ENCODE measurements at places on chromosomes 5 and 9.

GRCh38 chr5:9365512-9365911, 180.4 kb downstream of the SEMA5A start:
- DNase-seq = no peak

GRCh38 chr9:88953381-88954029, 37.8 kb upstream of the S1PR3 start:
- DNase-seq = no peak

- no peak for DNase-seq
These were observed 21.9 kb upstream of the SPRY4 start for GRCh38 chr5:142346706-142347105.

GRCh38 chr5:59002162-59002825, 419.4 kb downstream of the RAB3C start:
- no peak for DNase-seq

DNA sequence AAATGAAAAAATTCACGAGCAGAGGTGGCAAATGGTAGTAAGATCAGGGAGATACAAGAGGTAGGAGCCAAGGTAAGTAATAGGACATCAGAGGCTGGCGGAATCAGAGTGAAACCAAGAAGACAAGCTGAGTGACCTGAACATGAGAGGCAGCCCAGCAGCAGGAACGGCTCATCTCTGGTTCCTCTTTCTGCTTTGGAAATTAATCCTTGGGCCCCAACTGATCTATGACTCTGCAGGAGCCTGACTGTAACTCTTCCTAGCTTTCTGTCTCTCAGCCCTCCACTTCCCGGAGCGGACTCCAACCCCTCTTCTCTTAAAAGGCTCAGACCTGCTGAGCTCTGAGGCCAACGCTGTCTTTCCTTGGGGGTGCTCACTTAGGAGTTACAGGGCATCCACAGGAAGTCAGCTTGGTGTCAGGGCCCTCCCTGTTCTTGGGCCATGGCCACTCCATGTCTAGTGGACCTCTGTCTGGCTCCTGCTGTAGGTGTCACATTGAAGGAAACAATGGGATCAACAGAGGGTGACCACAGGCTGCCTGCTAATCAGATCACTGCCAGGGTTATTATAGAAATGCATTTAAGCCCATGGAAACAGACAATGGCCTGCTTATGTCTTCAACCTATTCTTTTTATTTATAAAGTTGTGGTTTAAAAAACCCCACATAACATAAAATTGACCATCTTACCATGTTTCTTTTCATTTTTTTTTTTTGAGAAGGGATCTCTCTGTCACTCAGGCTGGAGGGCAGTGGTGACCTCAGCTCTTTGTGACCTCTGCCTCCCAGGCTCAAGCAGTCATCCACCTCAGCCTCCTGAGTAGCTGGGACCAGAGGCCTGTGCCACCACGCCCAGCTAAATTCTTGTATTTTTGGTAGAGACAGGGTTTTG, 22.5 kb upstream of the SHB start:
- DNase-seq = no peak

DNA sequence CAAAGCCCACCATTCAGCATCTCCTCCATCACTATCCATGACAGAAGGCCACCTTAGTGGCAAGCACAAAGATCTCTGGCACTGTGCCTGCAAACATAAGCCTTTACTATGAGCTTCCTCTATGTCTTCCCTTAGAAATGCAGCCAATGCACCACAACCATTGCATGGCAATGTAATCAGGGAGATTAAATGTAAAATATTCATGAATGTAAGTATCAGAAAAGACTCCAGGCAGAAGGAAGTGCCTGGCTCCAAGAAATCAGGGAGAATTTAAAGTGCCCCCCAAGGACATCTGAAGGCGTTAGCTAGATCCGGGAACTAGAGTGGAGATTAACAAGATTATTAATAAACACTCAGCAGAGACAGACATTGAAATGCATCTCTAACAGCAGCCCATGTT, 32.5 kb upstream of the MYORG start:
- DNase-seq = no peak

DNA sequence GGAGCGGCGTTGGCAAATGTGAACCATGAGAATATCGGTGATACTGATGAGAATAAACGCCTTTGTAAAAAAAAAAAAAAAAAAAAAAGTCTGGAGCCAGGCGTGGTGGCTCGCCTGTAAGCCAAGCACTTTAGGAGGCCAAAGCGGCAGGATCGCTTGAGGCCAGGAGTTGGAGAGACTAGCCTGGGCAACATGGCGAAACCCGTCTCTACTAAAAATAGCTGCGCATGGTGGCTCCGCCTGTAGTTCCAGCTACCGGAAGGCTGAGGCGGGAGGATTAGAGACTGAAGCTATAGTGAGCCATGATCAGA, 425 bp upstream of the NFX1 start:
- no peak for DNase-seq

DNA sequence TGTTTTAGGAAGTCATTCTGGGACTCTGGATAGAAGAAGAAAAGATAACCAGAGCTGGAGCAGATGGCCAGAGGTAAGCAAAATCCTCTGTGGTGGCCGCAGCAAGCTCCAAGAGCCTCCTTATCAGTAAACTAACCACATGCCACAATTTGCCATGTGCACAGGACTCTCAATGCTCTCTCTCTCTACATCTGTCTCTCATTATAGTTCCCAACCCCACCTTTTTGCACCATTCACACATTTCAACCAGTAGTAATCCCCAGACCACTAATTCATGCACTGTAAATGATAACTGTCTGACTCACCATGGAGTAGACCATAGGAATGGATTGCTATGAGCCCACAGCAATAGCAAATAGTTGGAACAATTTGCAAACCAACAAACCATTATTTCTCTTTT, 526.1 kb downstream of the TLR4 start:
- no peak for DNase-seq

DNA sequence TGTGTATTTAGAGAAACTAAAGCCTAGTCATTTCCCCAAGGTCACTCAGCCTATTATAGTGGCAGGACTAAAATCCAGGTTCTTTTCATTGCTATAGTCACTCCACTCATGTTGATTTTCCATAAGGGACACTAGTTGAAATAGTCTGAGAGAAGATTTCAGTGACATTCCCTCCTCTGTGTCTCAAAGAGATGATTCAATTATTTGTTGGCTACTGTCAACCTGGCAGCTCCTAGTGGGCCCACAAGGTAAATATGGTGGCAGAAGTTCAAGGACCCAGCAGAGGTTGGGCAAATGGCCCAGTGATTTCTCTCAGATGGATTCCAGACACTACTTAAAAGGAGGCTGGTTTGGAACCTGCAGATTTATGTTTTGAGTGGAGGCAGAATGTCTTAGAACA, 48.1 kb downstream of the G3BP1 start:
- DNase-seq = no peak

GRCh38 chr9:68844631-68845612, 139.9 kb downstream of the PIP5K1B start:
- no peak for DNase-seq

DNA sequence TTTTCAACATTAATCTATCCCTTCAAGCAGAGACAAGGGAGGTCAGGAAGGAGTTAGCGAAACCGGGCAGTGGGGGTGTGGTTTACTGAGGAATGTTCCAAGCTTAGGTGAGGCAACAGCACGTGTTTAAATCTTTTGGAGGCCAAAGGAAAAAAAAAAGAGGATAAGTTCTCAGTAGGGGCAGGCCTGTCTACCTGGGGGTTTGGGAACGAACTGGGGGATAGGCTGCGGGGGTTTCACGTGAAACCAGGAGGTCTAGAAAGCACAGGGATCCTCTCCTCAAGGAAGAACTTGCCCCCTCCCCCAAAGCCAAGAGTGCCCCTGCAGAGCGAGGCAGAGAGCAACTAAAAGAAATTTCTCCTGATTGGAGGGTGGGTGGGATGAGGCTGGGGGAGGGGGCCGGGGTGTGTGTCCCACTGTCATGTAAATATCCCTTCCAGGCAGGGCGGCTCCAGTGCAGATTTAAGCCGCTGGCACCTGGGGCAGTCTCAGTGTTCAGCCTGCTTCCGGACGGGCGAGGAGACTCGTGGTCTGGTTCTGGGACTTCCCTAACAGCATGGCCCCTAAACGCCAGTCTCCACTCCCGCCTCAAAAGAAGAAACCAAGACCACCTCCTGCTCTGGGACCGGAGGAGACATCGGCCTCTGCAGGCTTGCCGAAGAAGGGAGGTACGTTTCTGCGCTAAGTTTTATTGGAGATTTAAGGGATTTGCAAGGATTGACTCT, 5.5 kb upstream of the SET start:
- no peak for DNase-seq

- no peak for DNase-seq
These were observed 298.4 kb upstream of the CDH9 start for GRCh38 chr5:27336817-27337216.

GRCh38 chr5:18152671-18153070, 518.4 kb downstream of the TAF11L14 start:
- no peak for DNase-seq

DNA sequence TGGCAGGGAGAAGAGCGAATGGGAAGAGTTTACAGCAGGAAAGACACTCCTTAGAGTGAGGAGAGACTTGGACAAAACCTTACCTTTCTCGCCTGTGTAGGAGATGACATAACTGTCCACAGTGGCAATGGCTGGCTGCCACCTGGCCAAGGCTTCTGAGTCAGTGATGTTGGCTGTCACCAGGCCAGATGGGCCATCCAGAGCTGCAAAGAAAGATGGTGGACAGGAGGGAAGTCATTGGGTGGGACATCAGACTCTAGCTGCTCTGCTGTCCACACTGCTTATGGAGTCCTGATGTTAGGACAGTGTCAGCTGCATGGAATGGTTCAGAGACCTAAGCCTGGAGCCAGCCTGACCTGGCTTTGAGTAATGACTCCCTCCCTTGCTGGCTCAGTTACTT, 79.8 kb downstream of the TNC start:
- no peak for DNase-seq

GRCh38 chr9:14321517-14322130, 7.7 kb upstream of the NFIB start:
- DNase-seq = no peak

DNA sequence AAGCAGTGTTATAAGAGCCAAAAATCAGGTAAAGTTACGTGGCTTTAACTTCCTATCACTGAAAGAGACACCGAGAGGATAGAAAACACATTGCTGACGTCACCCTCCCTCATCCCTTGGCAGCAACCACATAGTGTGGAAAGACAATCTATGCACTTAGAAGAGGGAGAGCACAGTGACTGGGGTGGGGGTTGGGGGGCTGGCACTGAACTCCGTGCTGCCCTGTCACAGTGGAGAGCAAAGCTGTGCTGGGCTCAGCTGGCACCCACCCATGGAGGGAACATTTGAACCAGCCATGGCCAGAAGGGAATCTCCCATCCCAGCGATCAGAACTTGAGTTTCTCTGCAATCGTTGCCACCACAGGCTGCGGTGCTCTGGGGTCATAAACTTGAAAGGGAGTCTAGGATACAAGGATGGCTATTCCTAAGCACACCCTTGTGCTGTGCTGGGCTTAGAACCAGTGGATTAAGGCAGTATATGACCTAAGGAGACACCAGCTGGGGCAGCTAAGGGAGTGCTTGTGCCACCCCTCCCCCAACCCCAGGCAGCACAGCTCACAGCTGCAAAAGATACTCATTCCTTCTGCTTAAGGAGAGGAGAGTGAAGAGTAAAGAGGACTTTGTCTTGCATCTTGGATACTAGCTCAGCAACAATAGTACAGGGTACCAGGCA, 73.4 kb downstream of the KIAA0825 start:
- DNase-seq = no peak

DNA sequence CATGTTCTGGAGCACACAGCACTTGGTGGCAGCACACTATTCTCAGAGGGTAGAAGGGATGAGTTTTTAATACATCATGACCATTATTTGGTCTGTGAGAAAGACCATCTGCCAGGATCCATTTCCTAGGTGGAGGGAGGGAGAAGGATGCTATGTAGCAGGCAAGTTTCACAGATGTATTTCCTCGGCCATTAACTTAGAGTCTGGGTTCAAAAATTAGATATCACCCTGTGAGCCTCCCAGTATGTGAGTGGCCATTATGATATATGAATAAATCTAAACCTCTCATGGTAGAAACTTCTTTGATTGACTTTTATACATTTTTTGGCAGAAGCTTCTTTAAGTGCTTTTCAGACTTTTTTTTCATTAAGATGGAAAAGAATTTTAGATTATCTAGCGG, 133.9 kb downstream of the SREK1 start:
- no peak for DNase-seq

DNA sequence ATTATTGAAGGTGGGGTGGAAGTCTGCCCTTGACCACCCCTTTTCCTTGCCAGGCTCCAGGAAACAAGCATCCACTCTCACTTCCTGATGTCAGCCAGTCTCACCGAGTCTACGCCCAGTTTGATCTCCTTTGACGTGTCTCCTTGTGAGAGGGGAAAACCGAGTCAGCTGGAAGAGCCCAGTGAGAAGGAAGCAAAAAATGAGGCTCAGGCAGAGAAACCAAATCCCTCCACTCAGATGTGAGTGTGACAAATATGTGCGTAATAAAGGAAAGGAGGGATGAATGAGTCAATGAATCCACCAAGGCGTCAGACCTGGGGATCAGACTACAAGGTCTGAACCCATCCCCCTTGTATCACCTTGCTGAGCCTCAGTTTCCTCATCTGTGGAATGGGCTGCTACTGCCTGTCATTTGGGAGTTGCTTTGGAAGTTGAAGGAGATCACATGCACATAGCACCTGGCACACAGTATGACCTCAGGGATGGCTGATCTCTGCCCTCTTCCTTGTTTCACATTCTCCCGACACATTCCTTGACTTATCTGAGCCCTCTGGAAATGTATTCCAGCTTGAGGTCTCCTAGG, 61.3 kb upstream of the XPA start:
- no peak for DNase-seq

- DNase-seq = no peak
These were observed 204.6 kb downstream of the RFX3 start for GRCh38 chr9:3321186-3321585.

DNA sequence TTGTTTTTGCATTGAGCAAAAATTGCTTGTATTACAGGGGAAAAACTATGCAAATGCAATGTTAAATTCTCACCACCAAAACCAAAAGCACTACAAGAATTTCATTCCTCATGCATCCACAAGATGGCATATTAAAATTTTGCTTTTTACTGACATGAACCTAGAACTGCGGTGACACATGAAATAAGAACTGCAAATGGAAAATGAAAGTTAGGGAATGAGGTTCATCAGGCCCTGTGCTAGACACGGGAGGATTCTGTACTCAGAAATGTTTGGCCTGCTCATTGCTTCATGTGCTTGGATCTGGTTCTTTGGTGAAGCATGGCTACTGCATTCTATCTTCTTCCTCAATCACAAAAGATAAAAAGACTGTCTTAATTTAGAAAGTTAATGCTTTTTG, 9.1 kb upstream of the RFK start:
- DNase-seq = no peak

GRCh38 chr9:82532504-82533180, 530.3 kb downstream of the RASEF start:
- no peak for DNase-seq

GRCh38 chr5:154446195-154447088, 645 bp downstream of the SAP30L start:
- DNase-seq = no peak

DNA sequence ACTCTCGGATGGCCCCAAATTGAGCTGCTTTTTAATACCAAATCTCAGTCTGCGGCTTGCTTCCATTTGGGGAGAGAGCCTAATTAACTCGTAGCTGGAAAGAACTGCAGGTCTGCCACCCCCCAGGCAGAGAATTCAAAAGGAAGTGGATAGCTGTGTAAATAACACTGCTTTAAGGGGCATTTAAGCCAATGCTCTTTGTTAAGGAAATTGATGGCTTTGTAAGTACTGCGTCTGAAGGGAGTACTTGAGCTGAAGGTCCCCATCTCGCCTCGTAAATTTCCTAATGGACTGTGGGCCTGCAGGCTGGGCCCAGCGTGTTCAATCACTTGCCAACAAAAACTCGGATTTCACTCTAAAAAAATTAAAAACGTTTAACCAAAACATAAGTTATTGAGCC, 132.7 kb downstream of the PAPPA start:
- DNase-seq = no peak

Data from activated naive CD4-positive, alpha-beta T cell (primary cell).